ENCODE measurements at places on chromosomes 5 and 9.

DNA sequence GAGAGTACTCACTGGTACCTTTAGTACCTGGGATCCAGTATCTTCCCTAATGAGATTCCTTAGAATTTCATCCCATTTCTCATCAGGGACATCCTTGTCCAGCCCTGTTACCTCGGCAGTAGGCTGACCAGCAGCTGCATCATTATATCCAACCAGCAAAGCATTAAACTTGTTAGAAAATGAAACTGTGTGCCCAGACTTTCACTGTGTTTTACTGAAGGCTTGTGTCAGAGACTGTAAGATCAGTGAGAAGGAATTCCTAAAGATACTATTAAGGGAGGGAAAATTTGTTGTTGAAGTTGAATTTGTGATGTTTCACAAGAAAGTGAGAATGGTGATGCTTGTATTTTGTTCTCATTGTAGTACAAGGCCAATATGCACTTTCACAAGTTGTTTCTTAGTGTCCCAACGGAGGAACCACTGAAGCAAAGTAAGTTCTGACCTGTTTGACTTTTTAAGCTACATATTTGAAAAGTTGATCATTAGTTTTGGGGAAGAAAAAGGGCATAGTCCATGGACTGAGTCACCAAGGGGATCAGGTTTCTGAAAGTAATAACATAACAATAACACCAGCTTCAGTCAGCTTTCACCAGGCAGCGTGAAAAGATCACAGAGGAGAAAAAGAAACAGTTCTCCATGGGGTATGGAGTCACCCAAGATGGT is 48.8 kb downstream of the GRAMD2B start:
- peaks cover 12% of the 10 kb centered on the region for H3K36me3 ChIP-seq
- no peaks in the 10 kb centered on the region for H3K27me3 ChIP-seq
- H3K4me3 ChIP-seq, result no peak overlapping the region
- no peak overlapping the region for H3K27ac ChIP-seq
- no peaks in the 10 kb centered on the region for H3K4me1 ChIP-seq

DNA sequence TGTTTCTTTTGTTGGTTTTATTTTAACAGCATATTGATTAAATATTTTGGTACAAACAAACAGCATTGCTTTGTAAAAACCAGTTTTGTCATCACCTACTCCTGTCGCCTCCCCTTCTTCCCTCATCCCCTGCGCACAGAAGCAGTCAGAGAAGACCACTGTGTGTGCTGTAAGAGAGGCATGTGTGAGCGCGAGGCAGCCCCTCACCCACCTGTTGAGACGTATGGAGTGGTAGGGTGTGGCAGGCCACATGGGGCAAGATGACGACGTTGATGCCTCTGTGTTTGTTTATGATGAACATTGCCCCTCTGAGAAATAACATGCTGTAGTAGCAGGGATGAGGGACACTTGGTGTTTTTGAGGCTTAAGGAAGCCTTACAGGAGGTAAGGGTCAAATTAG is 71.3 kb downstream of the GPR21 start:
- no peaks in the 10 kb centered on the region for H3K4me1 ChIP-seq
- H3K27me3 ChIP-seq, result no peaks in the 10 kb centered on the region
- no peak overlapping the region for H3K27ac ChIP-seq
- no peak overlapping the region for H3K4me3 ChIP-seq
- no peak for DNase-seq

- no peak overlapping the region for H3K27ac ChIP-seq
- no peaks in the 10 kb centered on the region for H3K27me3 ChIP-seq
- no peaks in the 10 kb centered on the region for H3K4me1 ChIP-seq
- H3K4me3 ChIP-seq, result no peak overlapping the region
These were observed 10.4 kb upstream of the AFAP1L1 start for GRCh38 chr5:149261246-149261645.

DNA sequence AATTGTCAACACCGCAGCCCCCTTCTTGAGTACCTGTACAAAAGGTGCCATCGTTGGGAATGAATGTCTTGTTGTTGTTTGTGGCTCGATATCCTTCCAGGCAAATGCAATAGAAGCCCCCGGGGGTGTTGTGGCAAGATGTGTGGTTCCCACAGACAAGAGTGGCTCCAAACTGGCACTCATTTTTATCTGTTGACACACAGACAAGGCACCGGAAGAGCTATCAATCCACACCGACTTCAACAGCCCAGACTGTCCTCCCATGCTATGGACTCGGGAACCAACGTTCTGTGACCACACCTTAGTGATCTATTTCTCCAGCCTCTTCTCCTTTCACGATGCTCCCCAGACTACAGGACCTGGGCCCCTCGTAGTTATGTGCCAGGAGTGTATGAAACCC is 25.9 kb downstream of the SUSD1 start:
- H3K36me3 ChIP-seq, result no peaks in the 10 kb centered on the region
- no peaks in the 10 kb centered on the region for H3K4me1 ChIP-seq
- H3K4me3 ChIP-seq, result no peak overlapping the region
- DNase-seq, result no peak
- H3K27ac ChIP-seq, result no peak overlapping the region

GRCh38 chr9:79353856-79354520 is 217.8 kb upstream of the TLE4 start:
- H3K27ac ChIP-seq, result no peak overlapping the region
- no peaks in the 10 kb centered on the region for H3K27me3 ChIP-seq
- H3K4me1 ChIP-seq, result no peaks in the 10 kb centered on the region
- H3K4me3 ChIP-seq, result no peak overlapping the region

DNA sequence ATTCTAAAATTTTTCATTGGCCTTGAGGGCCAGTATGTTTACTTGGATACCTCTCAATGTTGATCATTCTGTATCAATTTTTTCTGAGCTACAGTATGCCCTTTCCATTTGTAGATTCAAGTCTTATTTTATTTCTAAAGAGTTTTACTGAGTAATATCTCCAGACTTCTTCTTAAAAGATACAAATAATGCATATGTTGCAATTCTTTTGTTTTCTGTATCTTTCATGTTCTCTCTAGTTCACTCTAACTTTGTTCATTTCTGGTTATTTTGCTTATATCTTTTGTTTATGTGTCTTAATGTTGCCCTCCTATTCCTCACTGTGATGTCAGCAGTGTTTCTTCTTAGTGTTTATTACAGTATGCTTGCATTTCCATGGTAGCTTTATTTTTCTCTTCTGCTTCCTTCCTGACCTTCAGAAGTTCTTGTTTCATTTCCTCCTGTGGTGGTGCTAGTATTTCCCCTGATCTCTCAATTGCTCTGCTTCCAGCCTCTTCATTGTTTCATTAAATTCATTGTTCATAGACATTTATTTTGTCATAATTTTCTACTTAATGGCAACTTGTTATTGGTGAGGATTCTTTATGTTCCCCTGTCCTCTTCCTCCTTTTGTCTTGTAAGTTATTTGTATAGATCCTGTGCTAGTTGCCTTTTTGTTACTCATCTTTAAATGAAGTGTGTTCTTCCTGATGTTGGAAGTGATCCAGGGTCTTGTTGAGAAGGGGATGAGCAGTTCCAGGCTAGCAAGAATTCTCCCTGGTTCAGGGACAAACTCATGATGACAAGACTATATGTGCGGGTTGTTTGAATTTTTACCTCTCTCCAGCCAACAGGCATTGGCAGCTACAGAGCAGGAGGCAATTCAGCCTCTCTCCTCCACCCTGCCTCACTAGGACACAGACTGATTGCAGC is 160.8 kb downstream of the DEPDC1B start:
- no peaks in the 10 kb centered on the region for H3K4me1 ChIP-seq
- H3K4me3 ChIP-seq, result no peak overlapping the region
- H3K27ac ChIP-seq, result no peak overlapping the region

DNA sequence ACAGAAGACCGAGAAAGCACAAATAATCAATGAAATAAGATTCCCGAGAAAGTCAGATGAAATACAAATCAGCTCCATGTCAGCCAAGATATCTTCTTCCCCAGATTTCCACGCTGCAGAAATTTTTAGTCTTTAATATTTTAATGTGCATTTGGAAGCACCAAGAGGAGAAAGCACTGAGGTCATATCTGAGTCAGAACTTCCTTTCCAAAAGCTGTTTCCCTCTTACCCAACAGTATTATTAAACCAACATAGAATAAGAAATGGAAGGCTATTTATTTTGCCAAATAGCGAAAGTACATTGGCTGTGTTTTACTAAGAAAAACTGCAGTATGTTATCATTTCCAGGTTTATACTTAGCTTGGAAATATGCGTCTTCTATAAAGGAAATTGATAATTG is 772.1 kb upstream of the CDH9 start:
- no peak overlapping the region for H3K27ac ChIP-seq
- no peak overlapping the region for H3K4me3 ChIP-seq
- H3K27me3 ChIP-seq, result no peaks in the 10 kb centered on the region
- H3K4me1 ChIP-seq, result no peaks in the 10 kb centered on the region
- no peak for DNase-seq

GRCh38 chr5:10019236-10019635 is 230.5 kb downstream of the ATPSCKMT start:
- H3K36me3 ChIP-seq, result no peaks in the 10 kb centered on the region
- H3K4me3 ChIP-seq, result no peak overlapping the region
- no peak overlapping the region for H3K27ac ChIP-seq
- no peaks in the 10 kb centered on the region for H3K4me1 ChIP-seq
- no peaks in the 10 kb centered on the region for H3K27me3 ChIP-seq

DNA sequence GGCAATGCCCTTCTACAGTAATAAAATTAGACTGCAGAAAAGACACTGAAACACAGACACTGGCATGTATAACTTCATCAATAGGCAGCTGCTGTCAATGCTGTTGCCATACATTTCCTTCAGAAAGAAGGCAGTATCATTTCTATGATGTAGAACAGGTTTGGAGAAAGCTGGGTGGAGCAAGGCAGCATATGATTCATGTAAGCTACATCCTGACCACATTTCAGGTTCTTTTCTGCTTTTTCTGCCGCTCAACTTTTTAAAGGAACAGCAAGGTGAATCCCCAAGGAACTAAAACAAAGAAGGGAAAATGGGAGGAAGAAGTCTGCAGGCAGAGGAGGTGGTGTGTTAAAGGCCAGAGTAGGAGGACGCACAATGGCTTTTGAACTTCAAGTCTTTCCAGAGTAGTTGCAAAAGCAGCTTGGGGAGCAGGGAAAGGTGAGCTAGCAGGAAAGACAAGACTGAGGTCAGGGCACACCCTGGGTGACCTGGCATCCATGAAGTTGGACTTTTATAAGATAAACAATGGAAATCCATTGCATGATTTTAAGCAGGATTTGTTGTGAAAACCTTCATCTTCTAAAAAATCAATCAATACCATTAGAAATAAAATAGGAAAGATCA is 142.1 kb downstream of the MED10 start:
- no peaks in the 10 kb centered on the region for H3K4me1 ChIP-seq
- no peak for DNase-seq
- H3K36me3 ChIP-seq, result no peaks in the 10 kb centered on the region
- H3K27ac ChIP-seq, result no peak overlapping the region
- no peaks in the 10 kb centered on the region for H3K27me3 ChIP-seq

DNA sequence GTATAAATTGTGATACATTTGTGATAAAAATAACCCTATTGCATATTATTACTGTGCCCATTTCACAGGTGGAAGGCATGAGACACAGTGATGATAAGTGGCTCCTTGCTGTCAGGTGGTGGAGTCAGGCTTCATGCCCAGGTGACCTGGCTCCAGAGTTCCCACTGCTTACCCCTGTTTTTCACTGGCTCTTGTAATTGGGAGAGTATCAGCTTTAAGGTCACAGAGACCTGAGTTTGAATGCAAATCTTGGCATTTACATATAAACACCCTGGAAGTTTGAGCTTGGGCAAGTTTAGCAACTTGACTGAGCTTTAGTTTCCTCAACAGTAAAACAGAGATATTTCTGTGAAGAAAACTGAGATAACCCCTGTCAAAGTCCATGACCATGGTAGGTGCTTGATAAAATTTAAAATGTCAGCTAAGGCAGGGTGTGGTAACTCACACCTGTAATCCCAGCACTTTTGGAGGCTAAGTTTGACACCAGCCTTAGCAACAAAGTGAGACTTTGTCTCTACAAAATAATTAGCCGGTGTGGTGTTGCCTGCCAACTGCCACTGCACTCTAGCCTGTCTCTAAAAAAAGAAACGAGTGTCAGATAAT is 29.2 kb downstream of the MAT2B start:
- H3K27ac ChIP-seq, result no peak overlapping the region
- H3K36me3 ChIP-seq, result no peaks in the 10 kb centered on the region
- H3K27me3 ChIP-seq, result no peaks in the 10 kb centered on the region
- no peak overlapping the region for H3K4me3 ChIP-seq
- no peaks in the 10 kb centered on the region for H3K4me1 ChIP-seq

- DNase-seq, result no peak
- no peaks in the 10 kb centered on the region for H3K36me3 ChIP-seq
- no peak overlapping the region for H3K4me3 ChIP-seq
- H3K27ac ChIP-seq, result no peak overlapping the region
- no peaks in the 10 kb centered on the region for H3K4me1 ChIP-seq
- H3K27me3 ChIP-seq, result no peaks in the 10 kb centered on the region
These were observed 6.3 kb downstream of the CRHBP start for GRCh38 chr5:76958991-76959767.

- no peak for DNase-seq
- no peak overlapping the region for H3K4me3 ChIP-seq
- H3K27me3 ChIP-seq, result no peaks in the 10 kb centered on the region
- no peak overlapping the region for H3K27ac ChIP-seq
- H3K36me3 ChIP-seq, result no peaks in the 10 kb centered on the region
- peaks cover 16% of the 10 kb centered on the region for H3K4me1 ChIP-seq
These were observed 312.3 kb downstream of the ENC1 start for GRCh38 chr5:74328221-74328630.

DNA sequence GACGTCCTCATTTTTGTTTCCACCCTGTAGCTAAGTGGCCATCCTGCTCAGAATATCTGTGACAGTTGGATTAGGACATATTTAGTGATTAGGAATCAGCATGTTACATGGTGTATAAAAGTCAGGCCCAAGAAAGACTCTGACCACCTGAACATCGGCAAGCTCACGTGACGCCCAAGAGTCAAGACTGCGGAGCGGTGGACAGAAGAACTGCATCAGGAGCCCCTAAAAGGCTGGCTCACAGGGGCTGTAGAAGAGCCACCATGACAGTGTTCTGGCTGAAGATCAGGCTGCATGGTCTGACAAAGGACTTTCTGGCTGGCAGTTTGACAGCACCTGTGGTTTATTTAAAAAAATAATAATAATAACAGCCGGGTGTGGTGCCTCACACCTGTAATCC is 185.3 kb downstream of the AUH start:
- no peak overlapping the region for H3K27ac ChIP-seq
- DNase-seq, result no peak
- H3K4me1 ChIP-seq, result peaks cover 29% of the 10 kb centered on the region
- no peaks in the 10 kb centered on the region for H3K27me3 ChIP-seq

DNA sequence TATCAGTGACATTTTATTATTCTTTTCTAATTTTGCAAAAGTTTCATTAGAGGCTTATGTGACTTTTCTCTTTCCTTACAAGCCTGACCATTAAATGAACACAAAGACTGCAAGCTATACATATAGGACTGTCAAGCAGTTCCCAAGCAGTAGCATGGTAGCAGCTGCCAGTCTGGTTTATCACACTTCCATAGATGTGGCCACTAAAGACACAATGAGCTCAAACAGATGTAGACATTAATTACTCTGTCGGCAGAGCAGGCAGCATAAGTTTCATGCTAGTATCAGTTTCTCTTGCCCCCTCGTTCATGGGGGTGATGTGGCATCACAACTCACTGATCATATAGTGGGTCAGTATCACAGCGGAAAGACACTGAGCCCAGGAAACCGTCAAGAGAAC is 89.5 kb downstream of the CDH10 start:
- no peaks in the 10 kb centered on the region for H3K27me3 ChIP-seq
- no peaks in the 10 kb centered on the region for H3K36me3 ChIP-seq
- H3K27ac ChIP-seq, result no peak overlapping the region
- H3K4me3 ChIP-seq, result no peak overlapping the region
- no peaks in the 10 kb centered on the region for H3K4me1 ChIP-seq
- DNase-seq, result no peak

All from CD8-positive, alpha-beta memory T cell (primary cell).